NCI-H82 (cell line): ENCODE measurements at places on chromosomes 16 and 17.

- DNase-seq: peak; percentile 19
These were observed 4.5 kb downstream of the PRSS27 start for GRCh38 chr16:2715519-2715918.

- DNase-seq: no peak
These were observed 119.1 kb upstream of the ZFHX3 start for GRCh38 chr16:73166947-73167550.

DNA sequence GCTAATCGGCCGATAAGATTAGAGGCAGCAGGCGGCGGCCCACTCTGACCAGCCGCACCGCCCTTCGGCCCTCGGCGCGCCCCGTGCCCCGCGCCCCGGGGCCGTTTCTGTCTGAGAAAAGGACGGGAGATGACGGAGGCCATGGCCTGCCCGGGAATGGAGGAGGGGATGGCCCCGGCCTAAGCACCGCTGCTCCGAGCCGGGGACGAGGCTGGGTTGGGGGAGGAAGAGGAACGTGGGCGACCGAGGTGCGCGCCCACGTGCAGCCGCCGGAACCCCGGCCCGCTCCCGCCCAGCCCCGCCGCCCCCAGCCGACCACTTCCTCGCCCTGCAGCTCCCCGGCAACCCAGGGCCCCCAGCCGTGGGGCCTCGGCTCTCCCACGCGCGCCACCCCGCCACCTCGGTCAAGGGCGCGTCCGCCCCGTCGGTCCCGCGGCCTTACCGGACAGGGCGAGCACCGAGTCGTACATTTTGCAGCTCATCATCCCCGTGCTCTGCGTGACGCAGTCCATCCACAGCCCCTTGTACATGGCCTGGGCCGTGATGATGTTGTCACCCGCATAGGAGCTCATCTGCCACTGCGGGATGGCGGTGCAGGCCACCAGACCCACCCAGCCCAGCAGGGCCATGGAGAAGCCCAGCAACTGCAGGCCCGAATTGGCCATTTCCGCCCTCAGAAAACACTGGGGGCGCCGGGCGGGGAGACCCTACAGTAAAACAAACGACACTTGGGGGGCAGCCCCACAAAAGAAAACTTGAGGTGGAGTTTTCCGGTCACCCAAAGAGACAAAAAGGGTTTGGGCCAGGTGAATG lies 693 bp downstream of the CLDN7 start:
- DNase-seq: no peak

DNA sequence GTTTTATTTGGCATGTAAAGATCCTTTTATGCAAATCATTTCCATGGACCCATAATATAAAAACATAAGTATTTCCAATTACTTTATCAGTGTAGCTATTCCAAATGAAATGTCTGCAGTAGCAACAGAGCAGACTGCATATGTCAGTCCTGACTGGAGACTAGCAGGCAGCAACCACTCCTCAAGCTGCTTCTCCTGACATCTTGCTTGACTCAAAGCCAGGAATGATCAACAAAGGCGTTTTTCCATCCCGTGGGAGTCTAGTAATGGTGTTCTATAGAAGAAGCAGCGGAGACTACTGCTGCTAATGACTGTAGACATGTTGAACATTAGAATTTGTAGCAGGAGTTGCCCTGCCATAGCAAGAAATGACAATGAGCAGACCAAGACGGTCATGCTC lies 73.2 kb upstream of the AKTIP start:
- DNase-seq: no peak

DNA sequence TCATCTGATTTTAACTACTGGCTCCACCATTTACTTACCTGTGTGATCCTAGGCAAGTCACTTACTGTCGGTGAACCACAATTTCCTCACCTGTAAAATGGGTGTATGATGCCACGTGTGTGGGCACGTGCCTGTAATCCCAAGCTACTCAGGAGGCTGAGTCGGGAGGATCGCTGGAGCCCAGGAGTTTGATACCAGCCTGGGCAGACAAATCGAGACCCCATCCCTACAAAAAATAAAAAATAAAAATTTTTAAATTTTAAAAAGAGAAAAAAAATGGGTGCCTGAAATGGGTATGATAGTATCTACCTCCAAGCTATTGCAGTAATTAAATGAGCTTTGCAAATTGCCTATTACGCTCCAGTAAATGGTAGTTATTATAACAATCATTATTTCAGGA lies 225.3 kb downstream of the CCDC182 start:
- no peak for DNase-seq

DNA sequence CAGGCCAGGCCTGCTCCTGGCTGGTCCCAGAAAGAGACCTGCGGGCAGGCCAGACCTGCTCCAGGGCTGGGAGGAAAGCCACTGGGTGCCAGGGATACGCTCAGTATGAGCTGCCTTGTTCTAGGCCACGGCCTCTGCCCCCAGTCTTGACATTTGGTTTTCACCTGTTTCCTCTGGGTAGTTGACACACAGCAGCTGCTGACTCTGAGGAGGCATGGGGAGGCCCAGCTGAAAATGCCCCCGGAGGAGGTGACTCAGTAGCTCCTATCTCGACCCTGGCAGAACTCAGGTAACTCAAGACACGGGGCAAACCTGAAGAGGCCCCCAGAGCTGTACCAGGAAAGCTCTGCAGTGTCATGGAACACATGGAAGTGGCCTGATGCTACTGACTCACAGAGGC lies 13.9 kb upstream of the ADGRG1 start:
- DNase-seq: no peak

- DNase-seq: peak; percentile 84
These were observed 939 bp downstream of the BCL6B start for GRCh38 chr17:7023576-7024401.

DNA sequence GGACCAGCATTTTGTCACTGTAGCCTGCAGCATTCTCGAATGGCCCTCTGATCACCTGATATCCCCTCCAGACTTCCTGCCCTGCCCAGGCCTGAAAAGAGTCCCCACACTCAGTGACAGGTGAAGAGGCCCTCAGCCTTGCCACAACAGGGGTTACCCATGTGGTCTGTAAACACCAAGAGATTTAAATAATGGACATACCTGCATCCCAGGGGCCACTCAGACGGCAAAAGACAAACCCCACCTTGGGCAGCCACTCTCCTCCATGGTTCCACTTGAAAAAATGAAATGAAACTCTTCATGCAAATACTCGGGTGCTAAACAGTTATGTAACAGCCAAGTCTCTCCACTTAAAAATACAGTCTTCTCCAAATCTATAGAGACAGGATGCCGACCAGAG lies 22.9 kb upstream of the PECAM1 start:
- no peak for DNase-seq

DNA sequence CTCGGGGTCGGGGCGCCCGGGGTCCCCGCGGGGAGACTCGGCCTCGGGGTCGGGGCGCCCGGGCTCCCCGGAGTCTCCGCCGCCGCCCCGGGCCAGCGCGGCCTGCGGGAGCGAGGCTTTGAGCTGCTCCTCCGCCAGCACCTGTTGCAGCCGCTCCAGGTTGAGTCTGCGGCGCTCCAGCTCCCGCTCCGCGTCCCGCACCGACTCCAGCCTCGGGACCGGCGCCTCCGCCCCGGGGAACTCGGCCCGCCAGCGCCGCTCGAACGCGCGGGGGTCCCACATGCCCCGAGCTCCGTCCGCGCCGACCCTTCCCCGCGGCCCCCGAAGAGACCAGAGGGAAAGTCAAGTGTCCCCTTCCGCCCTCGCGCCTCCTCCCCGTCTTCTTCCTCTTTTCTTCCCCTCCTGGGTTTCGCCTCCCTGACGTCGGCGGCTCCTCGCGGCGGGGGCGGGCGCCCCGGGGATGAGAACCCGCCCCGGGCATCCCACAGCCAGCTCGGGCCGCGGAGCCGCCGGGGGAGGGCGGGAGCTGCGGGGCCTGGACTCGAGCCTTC lies 40.8 kb upstream of the BHLHA9 start:
- peak; percentile 53 for DNase-seq

DNA sequence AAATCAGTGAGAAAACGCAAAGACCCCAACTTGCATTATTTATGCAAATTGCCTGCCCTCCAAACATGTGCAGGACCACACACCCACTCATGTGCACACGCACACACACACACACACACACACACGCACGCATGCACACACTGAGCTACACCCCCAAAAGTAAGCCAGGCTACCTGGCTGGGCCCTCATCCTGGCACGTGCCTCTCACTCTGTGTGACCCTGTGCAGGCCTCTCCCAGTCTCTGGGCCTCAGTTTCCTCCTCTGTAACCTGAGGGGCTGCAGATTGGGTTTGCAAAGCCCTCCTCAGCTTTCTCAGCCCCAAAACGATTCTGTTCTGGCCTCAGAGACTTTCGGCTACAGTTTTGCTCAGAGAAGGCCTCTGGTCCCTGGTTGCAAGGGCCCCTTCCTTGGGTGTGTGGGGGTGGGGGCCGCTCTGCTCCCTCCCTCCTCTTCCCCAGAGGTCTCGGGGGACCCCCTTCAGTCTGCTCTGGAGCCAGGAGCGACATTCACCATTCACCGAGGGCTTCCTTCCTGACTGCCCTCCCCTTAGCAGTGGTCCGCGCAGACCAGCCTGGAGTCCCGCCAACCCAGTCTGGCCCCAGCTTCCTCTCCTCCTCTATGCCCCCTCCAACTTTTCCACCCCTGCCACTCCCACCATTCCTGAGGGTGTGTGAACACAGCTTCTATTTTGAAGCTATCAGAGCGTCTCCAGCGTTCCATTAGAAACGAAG lies 5.4 kb upstream of the PIK3R6 start:
- DNase-seq: no peak

DNA sequence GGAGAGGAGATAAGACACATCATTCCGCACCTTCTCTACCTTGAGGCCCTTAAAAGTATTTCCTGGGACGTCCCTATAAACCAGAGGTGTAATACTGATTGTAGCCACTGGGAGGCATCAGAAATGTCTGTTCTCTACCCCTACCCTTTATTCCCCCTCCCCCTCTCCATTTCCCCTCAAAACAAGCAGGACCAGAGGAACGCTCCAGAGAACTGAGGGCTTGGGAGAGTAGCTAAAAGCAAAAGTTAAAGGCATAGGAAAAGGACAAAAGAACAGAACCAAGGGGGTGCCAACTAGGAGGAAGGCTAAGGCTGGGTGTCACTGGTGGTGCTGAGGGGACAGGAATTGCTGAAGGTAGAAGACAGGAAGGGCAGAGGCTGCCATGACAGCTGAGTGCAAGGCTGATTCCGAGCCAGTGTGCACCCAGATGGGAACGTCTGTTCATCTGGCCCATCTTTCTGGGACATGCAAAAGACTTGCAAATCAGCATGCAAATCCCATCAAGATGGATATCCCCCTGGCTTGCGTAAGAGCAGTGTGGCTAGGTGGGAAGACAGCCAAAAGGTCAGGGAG lies 6.7 kb downstream of the CAMTA2 start:
- peak; percentile 89 for DNase-seq

DNA sequence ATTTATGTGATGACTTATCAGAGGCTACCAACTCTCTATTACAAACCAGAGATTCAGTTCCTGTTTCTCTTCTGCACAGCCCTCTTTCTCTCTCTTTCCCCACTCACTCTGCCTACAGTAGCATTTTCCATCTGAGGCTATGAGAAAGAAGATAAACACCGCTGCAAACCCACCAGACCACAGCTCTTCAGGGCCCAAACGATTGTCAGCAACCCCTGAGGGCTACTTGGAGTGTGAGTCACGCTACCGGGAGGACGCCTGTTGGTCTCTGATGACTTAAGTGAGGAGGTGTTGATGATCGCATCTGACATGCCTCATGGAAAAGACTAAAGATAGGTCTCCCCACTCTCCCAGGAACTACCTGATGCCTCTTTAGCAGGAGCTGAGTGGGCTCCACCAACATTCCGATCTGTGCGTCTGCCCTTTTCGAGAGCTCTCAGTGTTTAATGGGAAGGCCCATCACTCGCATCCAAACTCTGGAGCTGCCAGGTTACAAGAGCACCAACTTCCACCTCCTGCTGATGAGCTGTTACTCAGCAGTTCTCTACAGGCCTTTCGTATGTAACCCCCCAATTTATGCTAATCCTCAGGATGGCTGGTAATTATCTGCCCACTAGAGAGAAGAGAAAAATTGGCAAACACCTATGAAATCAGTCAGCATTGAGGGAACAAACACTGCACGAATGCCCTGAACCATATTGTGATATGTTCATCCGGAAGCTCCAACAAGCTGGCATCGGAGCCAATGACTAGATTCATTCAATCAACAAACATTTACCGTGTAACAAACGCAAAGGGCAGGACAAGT lies 9.2 kb downstream of the GRIN2A start:
- DNase-seq: no peak

- no peak for DNase-seq
These were observed 141.8 kb downstream of the LAT start for GRCh38 chr16:29126616-29127015.

GRCh38 chr16:79892278-79892677 lies 291.7 kb upstream of the MAF start:
- DNase-seq: no peak

DNA sequence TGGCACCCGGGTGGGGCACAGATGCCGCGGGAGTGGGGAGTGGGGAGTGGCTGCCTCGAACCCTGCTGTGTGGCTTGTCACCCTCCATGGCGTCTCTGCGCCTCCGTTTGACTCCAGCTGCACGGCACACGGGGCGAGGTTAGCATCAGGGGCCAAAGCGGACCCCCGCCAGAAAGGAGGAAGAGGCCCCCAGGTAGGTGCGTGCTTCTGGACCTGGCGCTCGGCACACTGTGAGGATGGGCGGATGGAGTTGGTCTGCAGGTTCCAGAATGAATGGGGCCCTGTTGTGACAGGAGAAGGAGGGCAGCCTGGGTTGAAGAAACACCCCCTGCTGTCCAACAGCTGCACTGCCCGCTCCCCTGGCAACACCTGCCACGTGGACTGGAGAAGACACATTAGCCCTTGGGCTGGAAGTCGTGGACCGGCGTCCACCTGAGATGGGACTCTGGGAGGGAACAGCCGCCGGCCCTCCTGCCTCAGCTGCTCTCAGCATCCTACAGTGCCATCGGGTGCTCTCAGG lies 9.4 kb upstream of the FASN start:
- DNase-seq: peak; percentile 40

DNA sequence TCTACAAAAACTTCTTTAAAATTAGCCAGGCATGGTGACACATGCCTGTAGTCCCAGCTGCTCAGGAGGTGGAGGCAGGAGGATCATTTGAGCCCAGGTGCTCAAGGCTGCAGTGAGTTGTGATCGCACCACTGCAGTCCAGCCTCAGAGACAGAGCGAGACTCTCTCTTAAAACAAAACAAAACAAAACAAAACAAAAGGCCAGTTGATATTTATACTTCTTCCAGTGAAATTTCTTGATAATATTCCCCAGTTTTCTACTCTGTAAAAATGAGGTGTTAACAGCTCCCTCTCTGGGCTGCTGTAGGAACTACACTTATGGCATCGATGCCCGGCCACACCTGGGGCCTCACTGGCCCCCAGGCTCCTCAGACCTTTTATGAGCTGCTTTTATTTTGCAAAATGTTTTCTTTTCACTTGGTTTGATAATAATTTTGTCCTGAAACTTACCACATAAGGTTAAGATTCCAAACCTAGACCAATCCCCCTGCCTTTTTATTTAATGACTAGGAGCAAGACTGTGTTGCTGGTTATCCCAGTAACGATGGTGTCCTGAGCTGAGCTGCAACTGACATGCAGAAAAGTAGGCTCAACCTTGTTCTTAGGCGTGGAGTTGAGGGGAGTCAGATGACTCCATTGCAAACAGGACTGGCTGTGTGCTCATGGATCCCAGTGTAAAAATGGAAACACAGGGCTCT lies 17.6 kb downstream of the MAPK8IP3 start:
- peak; percentile 53 for DNase-seq

- peak; percentile 39 for DNase-seq
These were observed 12.7 kb downstream of the SLC5A11 start for GRCh38 chr16:24858219-24859041.

- peak; percentile 50 for DNase-seq
These were observed 3.2 kb downstream of the PRSS22 start for GRCh38 chr16:2854700-2855309.

GRCh38 chr17:79686476-79686875 lies 44.3 kb upstream of the ENPP7 start:
- no peak for DNase-seq
